Transverse colon (tissue), 4 donors: ENCODE measurements at places on chromosomes 6 and 20. TPM values are rescaled to one million over a fixed set of nuclear protein-coding genes. Genes with fewer than 3 reads are reported as not detected.

VSTM2L gene
- total RNA-seq: 6.6 TPM

RBL1 gene
- 11.6 TPM for total RNA-seq

SNX5 gene
- total RNA-seq: 160 TPM

CST4 gene
- total RNA-seq: not detected

GLP1R gene
- not detected for total RNA-seq
